ENCODE measurements at places on chromosomes 7 and 10.

DNA sequence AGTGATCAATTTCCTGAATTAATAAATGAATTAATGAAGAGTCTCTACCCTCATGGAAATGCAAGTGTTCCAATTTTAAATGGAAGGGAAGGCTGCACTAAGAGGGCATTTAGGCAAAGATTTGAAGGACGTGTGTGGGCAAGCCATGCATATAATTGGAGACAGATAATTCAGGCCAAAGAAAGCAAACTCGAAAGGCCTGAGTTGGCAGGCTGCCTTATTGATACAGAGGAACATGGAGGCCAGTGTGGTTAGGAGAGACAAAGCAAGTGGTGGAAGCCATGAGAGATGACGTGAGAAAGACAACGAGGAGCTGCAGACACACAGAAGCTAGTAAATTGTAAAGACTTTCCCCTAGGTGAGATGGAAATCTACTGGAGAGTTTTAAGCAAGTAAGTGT is 15.4 kb upstream of the PCLO start:
- DNase-seq: no peak

- DNase-seq: no peak
These were observed 10.8 kb upstream of the SLC29A3 start for GRCh38 chr10:71308244-71308643.

- DNase-seq: no peak
These were observed 41.4 kb downstream of the NEURL1 start for GRCh38 chr10:103534621-103535498.

DNA sequence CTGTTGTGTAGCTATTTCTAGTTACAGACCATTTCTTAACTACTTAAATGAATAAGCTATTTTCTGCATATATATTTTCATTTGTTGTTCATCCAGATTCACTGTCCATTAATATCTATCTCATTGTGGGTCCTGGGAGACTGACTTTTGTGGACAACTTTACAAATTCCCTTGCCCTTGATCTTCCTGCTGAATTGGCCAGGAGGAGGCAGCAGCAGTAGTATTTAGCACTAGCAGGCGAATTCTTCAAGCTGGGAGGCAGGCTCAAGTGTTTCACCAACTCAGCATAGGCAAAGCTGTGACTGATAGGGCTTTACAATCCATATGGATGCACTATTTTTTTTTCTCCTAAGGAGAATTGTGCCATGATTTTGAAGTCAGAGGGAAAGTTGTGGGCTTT is 461.0 kb upstream of the NRG3 start:
- no peak for DNase-seq

GRCh38 chr10:69496352-69497230 is 45.3 kb downstream of the TSPAN15 start:
- no peak for DNase-seq

DNA sequence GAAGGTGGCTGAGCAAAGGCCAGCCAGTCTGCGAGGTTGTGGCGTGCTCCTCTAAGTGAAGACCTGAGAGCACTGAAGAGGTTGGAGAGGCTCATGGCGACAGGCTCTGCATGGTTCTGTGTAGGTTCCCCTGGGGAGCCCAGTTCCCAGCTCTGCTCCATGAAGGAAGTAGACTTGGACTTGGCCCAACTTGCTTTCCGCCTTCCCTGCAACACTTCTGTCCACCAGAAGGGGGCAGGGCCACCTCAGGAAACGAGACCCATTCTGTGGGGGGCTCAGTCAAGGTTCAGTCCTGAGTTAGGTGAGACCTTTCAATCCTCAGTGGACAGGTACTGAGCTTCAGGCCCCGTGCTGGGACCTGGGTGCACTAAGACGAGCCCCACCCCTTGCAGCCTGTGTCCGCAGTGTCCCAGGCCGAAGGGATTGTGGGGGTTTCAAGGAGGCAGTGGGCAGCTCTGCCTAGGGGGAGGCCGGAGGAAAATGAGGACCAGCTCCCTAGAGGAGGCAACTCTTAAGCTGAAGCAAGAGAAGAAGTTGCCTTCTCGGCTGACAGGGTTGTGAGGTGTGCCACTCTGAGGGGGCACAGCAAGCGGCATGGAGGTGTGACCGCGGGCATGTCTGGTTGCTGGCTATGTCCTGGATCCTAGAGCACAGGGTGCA is 15.0 kb upstream of the PCBD1 start:
- DNase-seq: peak; percentile 87

GRCh38 chr10:72697716-72698115 is 5.8 kb downstream of the MCU start:
- no peak for DNase-seq

GRCh38 chr10:114060456-114060855 is 16.8 kb downstream of the ADRB1 start:
- DNase-seq: no peak

GRCh38 chr7:133786401-133786937 is 340.7 kb upstream of the LRGUK start:
- no peak for DNase-seq

- no peak for DNase-seq
These were observed 31.0 kb downstream of the PHYH start for GRCh38 chr10:13268841-13269240.

DNA sequence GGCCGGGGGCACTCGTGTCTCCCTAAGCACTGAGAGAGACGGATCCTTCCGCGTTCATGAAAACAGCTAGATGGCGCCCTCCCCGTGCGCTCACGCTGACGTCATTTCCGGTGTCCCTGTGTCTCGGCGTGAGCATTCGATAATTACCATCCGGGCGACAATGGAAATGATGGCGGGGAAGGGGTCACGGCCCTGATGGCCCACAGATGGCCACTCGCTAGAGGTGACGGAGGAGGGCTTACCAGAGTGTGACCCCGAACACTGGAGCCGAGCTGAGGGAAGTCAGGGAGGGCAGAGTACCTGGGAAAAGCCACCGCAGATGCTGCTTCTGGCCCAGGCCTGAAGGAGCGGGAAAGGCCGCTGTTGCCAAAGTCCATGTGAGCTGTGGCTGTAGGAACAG is 222.9 kb downstream of the TCERG1L start:
- DNase-seq: no peak

GRCh38 chr10:86536294-86536861 is 14.8 kb upstream of the WAPL start:
- no peak for DNase-seq

- peak; percentile 3 for DNase-seq
These were observed 10.7 kb downstream of the CYP2E1 start for GRCh38 chr10:133537546-133538545.

DNA sequence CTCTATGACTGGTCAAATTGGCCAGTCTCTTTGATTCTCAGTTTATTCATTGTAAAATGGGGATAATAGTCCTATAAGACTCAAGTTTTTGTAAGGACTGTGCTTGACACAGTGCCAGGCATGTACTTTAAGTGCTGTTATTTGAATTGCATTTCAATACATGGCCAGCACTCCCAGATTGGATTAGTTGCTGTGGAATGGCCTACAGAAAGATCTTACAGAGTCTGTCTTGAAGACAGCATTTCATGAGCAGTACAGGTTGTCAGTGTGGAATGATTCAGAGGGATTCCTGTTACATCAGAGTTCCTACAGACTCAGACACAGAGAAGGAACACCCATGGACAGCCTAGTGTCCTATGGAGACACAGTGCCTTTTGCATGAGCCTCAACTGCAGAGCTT is 238.1 kb upstream of the BMPER start:
- DNase-seq: peak; percentile 34

- no peak for DNase-seq
These were observed 59.4 kb upstream of the CAMK2B start for GRCh38 chr7:44384586-44385433.
